ENCODE measurements at places on chromosomes 6 and 20. TPM values are rescaled to one million over a fixed set of nuclear protein-coding genes. Genes with fewer than 3 reads are reported as not detected.

The RANBP9 gene
- 28.4 TPM for total RNA-seq

The ANGPT4 gene
- not detected for total RNA-seq

The C6orf89 gene
- total RNA-seq = 55.0 TPM

The SYNDIG1 gene
- total RNA-seq = 21.7 TPM

The MARCKS gene
- total RNA-seq = 13.5 TPM

The NCOA5 gene
- 23.3 TPM for total RNA-seq

GRCh38 chr6:11789744-11790143 is 11.1 kb upstream of the ADTRP start:
- no peak for DNase-seq

- DNase-seq = no peak
Observed at GRCh38 chr6:30359276-30359675, 14.3 kb downstream of the RPP21 start.

GRCh38 chr6:135211306-135211702 is 30.2 kb downstream of the MYB start:
- no peak for DNase-seq

DNA sequence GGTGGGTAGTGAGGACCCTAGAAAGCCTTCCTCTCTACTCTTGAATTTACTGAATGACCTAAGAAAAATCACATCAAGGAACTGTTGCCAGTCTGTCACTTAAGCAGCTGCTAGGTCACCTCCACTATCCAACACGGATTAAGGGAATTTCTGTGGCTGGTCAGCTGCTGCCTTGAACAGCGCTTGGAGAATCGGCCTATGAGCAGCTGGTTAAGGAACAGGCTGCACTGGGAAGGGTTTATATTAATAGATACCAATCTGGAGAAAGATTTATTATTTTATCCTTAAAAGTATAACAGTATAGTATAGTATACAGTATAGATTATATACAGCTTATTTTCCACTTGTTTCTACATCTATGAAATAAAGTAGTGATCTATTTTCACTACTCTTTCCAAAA is 6.5 kb downstream of the PTPRK start:
- no peak for DNase-seq

DNA sequence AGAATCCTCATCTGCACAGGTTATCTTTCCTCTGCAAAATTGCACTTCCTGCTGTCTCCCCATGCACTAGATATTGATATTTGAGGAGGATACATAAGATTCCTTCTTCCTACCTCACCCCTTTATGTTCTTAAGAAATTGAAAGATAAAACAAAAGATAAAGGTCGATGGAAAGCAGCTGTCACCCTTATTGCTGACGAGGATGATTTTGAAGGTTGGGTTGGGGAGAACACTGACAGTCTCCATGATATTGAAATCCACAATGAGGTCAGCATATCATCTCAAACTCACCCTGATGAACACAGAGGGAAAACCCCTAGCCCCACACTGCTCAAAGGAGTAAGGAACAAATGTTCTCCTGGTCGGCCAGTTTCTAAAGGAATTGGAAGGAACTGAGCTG is 110.6 kb upstream of the FUT9 start:
- DNase-seq = no peak

DNA sequence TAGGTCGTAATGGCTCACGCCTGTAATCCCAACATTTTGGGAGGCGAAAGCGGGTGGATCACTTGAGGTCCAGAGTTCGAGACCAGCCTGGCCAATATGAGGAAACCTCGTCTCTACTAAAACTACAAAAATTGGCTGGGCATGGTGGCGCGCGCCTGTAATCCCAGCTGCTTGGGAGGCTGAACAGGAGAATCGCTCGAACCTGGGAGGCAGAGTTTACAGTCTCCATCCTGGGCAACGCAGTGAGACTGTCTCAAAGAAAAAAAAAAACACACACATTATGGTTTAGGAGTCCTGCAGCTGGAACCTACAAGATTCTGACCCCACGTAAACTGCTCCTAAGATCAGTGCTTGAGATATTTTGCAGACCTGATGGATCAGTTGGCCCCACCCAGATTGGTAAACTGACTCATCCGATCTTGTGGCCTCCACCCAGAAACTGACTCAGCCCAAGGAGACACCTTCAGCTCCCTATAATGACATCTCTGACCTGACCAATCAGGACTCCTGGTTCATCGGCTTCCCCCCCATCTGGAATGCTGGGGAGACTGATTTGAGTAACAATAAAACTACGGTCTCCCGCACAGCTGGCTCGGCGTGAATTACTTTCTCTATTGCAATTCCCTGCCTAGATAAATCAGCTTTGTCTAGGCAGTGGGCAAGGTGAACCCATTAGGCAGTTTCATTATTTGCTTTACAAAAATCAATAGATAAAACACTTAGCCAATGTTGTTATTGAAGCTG is 96.2 kb upstream of the BTN3A2 start:
- DNase-seq = no peak

GRCh38 chr6:28673417-28673786 is 147.7 kb downstream of the GPX5 start:
- no peak for DNase-seq

GRCh38 chr20:61397790-61398189 is 145.7 kb downstream of the CDH4 start:
- no peak for DNase-seq
